SK-N-SH (cell line): ENCODE measurements at places on chromosomes 4 and X.
A peak's percentile ranks its signal among the peaks of the same experiment; 100 is the strongest.

DNA sequence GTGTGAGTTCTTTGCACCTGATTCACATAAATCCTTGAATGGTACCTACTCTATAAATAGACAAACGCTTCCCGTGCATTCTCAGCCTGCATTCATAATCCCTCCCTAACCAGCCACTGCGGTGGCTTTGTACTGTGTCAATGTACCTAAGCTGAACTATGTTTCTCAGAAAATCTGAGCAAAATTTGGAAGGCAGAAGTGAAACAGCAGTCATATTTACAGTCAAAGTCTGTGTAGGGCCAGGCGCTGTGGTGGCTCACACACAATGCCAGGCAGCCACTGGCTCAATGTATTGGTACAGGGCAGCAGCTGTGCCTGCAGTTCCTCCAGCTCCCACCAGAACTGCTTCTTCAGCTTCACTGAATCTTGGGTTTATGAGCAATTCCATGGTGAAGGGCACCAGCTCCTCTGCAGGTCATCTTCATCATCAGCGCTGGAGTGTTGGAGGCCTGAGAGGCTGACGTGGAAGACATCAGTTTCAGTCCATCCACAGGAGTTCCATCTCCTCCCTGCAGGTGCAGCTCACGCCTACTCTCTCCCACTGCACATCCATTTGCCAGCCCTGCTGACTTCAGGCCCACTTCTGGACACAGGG lies 32.3 kb upstream of the IRF2 start:
- peak; percentile 47 for DNase-seq

GRCh38 chr4:24764345-24764744 lies 31.0 kb upstream of the SOD3 start:
- no peak for DNase-seq

DNA sequence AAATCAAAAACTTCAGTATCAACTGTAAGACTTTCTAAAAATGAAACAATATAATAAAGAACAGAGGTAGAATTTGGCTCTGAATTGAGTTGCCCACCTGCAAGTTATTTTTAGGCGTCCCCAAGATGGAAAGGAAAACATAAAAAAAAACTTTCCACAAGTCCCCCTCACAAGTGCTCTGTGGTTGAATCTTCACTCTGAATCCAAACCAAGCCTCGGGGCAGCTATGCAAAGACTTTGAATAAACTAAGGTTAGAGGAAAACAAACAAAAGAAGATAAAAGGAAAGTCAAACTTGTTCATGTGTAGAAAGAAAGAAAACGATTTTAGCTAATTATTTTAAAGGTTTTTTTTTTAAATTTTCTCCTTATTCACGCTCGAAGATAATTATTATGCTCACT lies 372.4 kb upstream of the SLIT2 start:
- DNase-seq, result no peak

DNA sequence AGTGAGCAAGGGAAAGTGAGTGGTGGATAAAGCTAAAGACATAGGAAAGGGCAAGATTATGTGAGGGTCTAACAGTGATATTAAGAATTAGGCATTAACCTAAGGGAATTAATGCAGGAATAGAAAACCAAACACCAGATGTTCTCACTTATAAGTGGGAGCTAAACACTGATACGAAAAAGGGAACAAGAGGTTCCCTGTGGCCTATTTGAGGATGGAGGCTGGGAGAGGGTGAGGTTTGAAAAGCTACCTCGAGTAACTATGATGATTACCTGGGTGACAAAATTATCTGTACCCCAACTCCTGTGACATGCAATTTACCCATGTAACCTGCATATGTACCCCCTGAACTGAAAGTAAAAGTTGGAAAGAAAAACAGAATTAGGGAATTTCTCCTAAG lies 79.0 kb downstream of the ANXA3 start:
- DNase-seq, result no peak

GRCh38 chr4:19486400-19486799 lies 765.3 kb upstream of the SLIT2 start:
- peak; percentile 28 for DNase-seq

DNA sequence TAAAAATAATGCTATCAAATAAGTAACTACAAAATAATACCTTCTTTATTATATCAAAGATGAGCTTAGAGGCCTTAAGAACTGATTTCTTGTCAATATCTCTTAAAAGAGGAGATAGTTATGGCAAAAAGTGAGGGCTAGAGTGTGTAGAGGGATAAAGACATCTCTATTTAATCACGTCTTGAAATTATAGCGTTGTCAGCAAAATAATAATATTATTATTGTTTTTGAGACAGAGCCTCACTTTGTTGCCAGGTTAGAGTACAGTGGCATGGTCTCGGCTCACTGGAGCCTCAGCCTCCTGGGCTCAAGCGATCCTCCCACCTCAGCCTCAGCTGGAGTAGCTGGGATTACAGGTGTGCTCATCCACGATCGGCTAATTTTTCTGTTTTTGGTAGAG lies 18.3 kb downstream of the SUPT20HL1 start:
- no peak for DNase-seq
